ENCODE measurements at places on chromosomes 7 and 10. TPM values are rescaled to one million over a fixed set of nuclear protein-coding genes. Genes with fewer than 3 reads are reported as not detected.

The ZFYVE27 gene
- 22.7 TPM for polyA plus RNA-seq

The CREB5 gene
- 2.7 TPM for polyA plus RNA-seq

The POLR2J3 gene
- 126 TPM for polyA plus RNA-seq

The LRRN3 gene
- polyA plus RNA-seq: 1.1 TPM

The CUBN gene
- 0.35 TPM for polyA plus RNA-seq

The TRIL gene
- polyA plus RNA-seq: 0.65 TPM

The UCN3 gene
- polyA plus RNA-seq: 0.77 TPM

The PON1 gene
- 2.3 TPM for polyA plus RNA-seq

The PRSS37 gene
- not detected for polyA plus RNA-seq

The SPDYE8 gene
- polyA plus RNA-seq: not detected

The WNT8B gene
- polyA plus RNA-seq: 0.02 TPM

The SUN3 gene
- 0.53 TPM for polyA plus RNA-seq

The GAD2 gene
- not detected for polyA plus RNA-seq

The CHAT gene
- polyA plus RNA-seq: not detected

The C10orf67 gene
- polyA plus RNA-seq: 0.33 TPM

The PARP12 gene
- 30.0 TPM for polyA plus RNA-seq

The SPAM1 gene
- not detected for polyA plus RNA-seq

The RTKN2 gene
- 26.6 TPM for polyA plus RNA-seq

The ABCC2 gene
- polyA plus RNA-seq: 0.47 TPM

The DDC gene
- polyA plus RNA-seq: 0.23 TPM

The TFR2 gene
- 0.85 TPM for polyA plus RNA-seq

The C10orf62 gene
- polyA plus RNA-seq: not detected

The HNRNPA2B1 gene
- polyA plus RNA-seq: 540 TPM

The SEMA3D gene
- 0.53 TPM for polyA plus RNA-seq

The GLCCI1 gene
- 13.9 TPM for polyA plus RNA-seq

The HMX3 gene
- not detected for polyA plus RNA-seq

The PNLIPRP2 gene
- polyA plus RNA-seq: 0.08 TPM

The CCL24 gene
- 1.1 TPM for polyA plus RNA-seq

The ACSM6 gene
- polyA plus RNA-seq: not detected

The TRIM73 gene
- polyA plus RNA-seq: 1.2 TPM

The RNF133 gene
- 0.18 TPM for polyA plus RNA-seq

The CUZD1 gene
- polyA plus RNA-seq: 1.0 TPM

The SYT15 gene
- polyA plus RNA-seq: 3.8 TPM

The CACNA2D1 gene
- polyA plus RNA-seq: 1.5 TPM

The ERVW-1 gene
- polyA plus RNA-seq: not detected

The HOXA10 gene
- 0.26 TPM for polyA plus RNA-seq

The PAOX gene
- polyA plus RNA-seq: 6.3 TPM

The AMZ1 gene
- polyA plus RNA-seq: 0.13 TPM

The GRB10 gene
- polyA plus RNA-seq: 24.6 TPM

The HOXA3 gene
- polyA plus RNA-seq: 2.3 TPM

The PILRB gene
- polyA plus RNA-seq: 26.1 TPM

The NEBL gene
- polyA plus RNA-seq: 19.4 TPM

Data from lung (tissue), 17 donors.